ENCODE measurements at places on chromosomes 11 and 22. TPM values are rescaled to one million over a fixed set of nuclear protein-coding genes. Genes with fewer than 3 reads are reported as not detected.

Gene KRTAP5-9
- not detected for total RNA-seq

Gene MAPK8IP2
- 0.13 TPM for total RNA-seq

Gene RTL10
- total RNA-seq: 10.6 TPM

Gene OR5T2
- total RNA-seq: not detected

Gene UPK3A
- total RNA-seq: not detected

Gene CD248
- total RNA-seq: 21.9 TPM
